ENCODE measurements at places on chromosomes 16 and 17.

- DNase-seq = no peak
Measured at GRCh38 chr16:27859020-27859419, 204.5 kb downstream of the GSG1L start.

GRCh38 chr17:9116311-9116835 lies 95.1 kb downstream of the NTN1 start:
- no peak for DNase-seq

DNA sequence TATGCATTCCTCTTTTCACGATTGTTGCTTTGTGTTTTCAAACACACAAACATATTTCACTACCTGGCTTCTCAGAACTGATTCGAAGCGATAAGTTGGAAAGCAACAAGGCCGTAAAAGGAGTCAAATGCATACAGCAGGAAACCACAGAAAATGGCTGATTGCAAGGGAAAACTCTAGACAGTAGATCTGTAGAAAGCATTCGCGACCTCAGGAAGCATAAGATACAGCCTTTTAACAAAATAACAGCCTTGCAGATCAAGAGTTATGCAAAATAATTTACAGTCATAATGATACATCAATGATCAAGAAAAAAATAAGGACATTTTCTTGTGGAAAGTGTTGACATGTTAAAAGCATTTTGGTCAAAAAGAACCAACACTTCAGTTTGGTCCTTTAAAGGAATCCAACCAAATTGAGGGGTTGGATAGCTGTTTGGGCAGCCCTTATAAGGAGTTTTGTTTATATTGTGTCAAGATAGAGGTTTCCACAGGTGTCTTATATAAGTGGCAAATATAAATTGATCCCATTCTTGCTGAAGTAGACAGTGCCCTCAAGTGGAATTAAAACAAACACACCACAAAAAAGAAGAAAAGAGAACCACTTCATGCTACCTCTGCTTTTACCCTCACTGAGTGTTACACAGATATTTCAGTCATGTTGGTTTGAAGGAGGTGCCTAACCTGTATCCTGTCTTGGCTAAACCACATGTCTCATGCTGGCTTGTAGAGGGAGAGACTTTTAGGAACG lies 5.5 kb downstream of the CYLD start:
- no peak for DNase-seq

DNA sequence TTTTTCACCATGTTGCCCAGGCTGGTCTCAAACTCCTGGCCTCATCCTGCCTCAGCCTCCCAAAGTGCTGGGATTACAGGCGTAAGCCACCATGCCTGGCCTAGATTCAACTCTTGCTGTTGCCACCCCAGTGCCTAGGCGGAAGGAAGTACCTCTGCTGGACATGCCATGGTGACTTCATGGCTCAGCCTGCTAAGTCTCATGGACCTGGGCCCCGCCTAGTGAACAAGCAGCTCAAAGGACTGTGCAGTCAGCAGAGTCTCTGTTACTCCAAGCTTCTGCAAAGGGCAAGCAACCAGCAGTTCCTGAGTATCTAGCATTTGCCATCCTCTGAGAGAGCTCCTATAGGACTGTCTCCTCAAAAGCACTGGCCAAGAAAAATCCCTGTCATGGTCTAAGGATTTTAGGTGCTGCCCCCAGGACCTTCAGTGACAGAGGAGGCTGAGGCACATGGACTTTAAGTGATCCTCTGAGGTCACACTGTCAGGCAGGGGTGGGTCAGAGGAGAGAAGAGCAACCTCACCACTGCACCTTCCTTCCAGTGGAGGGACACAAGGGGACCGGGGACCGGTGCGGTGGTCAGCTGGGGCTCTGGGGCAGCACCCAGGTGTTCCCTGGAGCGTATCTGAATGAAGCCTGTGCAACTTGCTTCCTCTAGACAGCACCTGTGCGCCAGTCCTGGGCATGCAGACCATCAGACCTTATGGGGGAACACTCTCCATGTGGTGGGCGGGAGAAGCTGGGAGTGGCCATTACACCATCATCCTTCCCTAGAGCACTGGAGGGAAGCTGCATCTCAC lies 71.3 kb downstream of the IL21R start:
- DNase-seq = no peak

DNA sequence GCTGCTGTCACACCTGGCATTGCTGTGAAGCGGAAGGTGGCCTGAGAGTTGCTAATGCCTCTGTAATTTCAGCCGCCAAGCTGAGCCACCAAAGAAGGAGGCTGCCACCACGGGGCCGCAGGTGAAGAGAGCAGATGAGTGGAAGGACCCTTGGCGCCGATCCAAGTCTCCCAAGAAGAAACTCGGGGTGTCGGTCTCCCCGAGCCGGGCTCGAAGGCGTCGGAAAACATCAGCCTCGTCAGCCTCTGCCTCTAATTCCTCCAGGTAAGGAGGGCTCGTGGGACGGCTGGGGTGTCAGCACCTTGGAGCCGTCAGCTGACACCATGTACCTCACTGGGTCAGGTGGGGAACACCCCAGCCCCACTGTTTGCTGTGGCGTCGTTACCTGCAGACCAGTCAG lies 16.2 kb upstream of the IL17C start:
- no peak for DNase-seq

DNA sequence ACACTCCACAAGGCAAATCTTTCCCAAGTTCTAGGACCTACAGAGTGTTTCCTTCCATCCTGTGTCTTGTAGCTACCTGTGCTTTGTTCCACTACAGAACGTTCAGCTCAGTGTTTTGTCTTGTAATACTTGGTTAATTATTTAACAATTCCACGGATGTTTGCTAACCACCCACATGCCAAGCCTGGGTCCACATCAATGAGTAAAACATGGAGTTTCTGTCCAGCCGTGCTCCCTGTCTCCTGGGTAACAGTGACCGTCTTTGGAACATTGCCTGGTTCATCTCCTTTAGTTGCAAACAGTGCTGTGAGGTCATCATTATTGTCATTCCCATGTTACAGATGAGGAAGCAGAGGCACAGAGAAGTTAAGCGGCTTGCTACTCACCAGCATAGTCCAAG lies 41.3 kb downstream of the IRF8 start:
- DNase-seq = no peak

DNA sequence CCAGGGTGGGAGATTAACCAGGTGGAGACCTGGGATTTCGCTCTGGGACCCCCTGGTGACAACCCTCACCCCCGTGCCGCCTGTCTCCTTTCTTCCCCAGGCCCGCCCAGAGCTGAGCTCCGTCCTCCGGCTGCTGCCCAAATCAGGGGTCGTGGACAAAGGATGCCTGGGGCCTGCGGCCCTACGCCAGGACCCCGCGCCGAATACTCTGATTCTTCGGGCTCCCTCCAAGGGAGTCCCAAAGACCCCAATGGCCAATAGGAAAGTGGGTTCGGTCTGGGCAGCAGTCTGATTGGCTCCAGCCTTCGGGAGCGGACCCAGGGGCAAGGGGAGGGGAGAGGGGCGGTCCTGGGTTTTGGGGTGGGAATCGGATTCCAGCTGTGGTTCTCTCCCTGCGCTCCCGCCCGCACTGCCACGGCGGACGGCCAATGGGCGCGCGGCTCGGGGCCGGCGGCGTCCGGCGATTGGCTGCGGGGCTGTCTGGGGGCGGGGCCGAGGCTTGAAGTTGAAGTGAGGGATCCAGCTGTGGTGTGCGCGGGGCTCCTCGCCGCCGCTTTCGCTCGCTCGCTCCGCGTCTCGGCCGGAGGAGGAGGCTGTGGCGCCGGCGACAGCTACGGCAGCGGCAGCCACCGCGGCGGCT lies at the start of gene CACNA1G:
Gene CACNA1G, plus strand, starts transcription at position 531 of the 640 bp plus-strand sequence. CDS start 745 bp downstream, outside the sequence.
- DNase-seq = peak; percentile 91

DNA sequence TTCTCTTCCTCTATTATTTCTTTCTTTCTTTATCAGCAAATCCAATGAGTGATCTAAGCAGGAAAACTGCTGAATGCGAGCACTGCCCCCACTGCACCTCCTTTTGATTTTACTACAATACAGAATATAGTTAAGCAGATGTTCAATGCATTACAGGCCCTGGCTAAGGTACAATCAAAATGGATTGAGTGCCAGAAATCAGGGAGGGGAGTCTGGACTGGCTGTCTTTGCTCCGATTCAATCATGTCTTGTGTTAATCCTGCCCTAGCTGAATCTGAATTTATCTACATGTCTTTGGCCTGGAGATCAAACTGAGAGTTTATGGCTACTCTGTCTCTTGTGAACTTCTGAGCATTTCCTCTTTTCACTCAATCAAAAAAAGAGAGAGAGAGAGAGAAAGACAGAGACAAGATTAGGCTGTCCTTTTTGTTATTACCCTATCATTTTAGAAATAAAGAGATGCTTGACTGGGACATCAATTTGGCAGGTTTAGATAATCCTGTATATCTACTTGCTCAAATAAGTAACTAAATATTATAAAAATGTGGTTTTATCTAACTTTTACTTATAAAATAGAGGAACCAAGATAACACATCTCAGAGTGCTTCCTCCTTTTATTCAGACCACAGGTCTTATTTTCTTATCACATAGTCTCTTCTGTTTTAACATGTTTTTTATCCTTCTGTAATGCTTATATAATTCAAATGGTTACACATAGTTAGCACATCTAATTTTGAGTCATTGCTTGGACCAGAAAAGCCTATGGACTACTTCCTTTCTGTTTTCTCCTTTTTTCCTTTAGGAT lies 656.2 kb downstream of the KCNJ2 start:
- peak; percentile 18 for DNase-seq

GRCh38 chr17:66975614-66976378 lies 11.3 kb downstream of the CACNG4 start:
- DNase-seq = peak; percentile 44
